ENCODE measurements at places on chromosomes 16 and 17. TPM values are rescaled to one million over a fixed set of nuclear protein-coding genes. Genes with fewer than 3 reads are reported as not detected.
A peak's percentile ranks its signal among the peaks of the same experiment; 100 is the strongest.

ARL5C gene
- not detected for total RNA-seq

DNA sequence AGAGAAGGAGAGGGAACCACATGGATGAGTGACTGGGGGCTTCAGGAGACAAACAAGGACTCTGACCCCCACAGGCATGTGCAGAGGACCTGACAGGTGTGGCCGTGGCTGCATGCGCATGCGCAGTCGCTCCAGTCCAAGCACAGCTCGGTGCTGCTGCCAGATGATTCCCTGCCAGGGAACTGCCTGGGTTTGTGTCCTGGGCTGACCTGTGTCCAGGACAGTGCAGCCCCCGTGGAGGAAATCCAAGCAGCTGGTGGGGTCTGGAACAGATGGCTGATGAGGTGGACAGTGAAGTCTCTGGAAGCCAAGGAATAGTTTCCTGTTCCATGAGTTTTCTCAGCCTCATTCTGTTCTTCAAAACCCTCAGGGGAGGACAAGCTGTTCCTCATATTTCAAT lies 27.3 kb downstream of the LASP1 start:
- DNase-seq = no peak

DNA sequence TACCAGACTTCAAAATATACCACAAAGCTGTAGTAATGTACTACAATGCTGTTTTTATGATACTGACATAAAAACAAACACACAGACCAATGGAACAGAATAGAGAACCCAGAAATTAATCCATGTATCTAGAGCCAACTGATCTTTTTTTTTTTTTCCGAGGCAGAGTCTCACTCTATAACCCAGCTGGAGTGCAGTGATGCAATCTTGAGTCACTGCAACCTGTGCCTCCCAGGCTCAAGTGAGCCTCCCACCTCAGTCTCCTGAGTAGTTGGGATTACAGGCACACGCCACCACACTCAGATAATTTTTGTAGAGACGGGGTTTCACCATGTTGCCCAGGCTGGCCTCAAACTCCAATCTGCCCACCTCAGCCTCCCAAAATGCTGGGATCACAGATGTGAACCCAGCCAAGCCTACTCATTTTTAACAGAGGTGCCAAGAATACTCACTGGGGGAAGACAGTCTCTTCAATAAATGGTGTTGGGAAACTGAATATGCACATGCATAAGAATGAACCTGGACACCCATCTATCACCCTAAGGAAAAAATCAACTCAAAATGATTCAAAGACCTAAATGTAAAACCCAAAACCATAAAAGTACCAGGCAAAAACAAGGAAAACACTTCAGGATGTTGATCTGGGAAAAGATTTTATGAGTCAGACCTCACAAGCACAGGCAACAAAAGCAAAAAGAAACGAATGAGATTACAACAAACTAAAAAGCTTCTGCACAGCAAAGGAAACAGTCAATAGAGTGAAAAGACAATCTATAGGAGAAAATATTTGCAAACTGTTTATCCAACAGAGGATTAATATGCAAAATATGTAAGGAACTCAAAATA lies 63.1 kb downstream of the STX8 start:
- DNase-seq = no peak

SRCIN1 gene
- 6.7 TPM for total RNA-seq

DNA sequence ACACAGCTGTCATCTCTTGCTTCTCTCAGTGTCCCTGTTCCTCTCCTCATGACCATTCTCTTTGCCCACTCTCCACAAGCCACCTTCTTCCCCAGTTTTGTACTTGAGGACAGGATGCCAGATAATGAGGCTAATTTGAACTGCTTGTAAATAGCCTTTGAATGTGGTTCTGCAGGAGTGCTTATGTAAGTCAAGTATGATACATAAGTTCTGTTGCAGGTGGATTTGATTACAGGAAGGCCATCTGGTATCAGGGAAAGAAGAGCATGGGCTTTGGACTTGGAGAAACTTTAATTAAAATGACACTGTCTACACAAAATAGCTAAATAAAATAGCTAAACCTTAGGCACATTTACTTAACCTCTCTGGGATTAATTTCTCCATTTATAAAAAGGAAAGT lies 120.2 kb upstream of the HLF start:
- DNase-seq = no peak

- no peak for DNase-seq
Observed at GRCh38 chr16:87602821-87603683, 744 bp downstream of the JPH3 start.

- DNase-seq = peak; percentile 94
Observed at GRCh38 chr17:8226536-8227237, 16.3 kb upstream of the AURKB start.

NSMCE1 gene
- total RNA-seq = 19.3 TPM

GRCh38 chr17:12081720-12082119 lies 61.0 kb downstream of the MAP2K4 start:
- DNase-seq = no peak

ARL4D gene
- 6.4 TPM for total RNA-seq

DNA sequence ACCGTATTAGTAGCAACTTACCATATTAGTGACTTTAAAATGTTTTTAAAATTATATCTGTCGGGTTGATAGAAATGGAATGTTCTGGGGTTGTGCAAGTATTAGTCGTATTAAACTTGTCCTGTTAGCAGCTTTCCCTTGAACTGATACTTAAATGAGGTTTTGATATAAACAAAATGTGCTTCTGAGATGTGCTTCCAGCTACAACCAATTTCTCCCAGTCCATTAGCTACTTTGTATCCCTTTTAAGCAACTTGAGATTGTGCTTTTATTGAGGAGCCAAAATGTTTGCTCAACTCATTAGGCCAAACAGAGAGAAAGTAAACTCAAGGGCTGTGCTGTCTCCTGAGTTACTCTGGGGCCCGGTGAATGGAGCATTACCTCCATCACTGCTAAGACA lies 255.0 kb upstream of the RBFOX1 start:
- no peak for DNase-seq

DNA sequence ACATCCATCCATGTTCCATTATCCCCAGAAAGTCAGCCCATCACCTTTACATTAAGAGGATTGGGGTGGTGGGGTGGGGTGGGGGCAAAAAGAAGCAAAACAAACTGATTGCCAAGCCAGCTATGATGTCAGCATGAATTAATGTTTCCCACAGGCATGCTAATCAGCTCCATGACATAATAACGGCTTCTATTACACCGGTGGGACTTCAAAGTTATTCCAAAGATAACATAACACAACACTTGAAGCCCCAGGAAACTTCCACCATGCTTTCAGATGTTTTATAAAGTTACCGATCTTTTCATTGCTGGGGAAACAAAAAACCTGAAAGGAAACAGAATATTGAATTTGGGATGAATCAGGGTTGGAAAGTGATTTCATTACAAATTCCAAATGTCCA lies 155.9 kb upstream of the IRX5 start:
- no peak for DNase-seq

DNA sequence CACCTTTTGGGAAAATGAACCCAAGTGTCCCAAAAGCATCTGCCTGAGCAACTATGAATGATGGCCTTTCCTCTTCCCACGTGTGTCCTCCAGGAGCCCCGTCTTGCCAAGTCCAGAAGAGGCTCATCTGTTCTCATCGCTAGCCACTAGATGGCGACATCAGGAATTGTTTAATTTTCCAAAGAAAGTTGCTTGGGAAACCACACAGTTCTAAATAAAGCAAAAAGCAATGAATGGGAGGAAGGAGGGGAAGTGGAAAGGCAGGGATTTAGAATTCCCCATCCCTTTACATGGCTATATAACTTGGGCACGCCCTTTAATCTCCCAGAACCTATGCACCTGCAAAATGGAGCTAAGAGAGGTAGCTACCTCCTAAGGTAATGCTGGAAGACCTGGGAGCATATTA lies 9.0 kb upstream of the CDH5 start:
- DNase-seq = peak; percentile 62

DNA sequence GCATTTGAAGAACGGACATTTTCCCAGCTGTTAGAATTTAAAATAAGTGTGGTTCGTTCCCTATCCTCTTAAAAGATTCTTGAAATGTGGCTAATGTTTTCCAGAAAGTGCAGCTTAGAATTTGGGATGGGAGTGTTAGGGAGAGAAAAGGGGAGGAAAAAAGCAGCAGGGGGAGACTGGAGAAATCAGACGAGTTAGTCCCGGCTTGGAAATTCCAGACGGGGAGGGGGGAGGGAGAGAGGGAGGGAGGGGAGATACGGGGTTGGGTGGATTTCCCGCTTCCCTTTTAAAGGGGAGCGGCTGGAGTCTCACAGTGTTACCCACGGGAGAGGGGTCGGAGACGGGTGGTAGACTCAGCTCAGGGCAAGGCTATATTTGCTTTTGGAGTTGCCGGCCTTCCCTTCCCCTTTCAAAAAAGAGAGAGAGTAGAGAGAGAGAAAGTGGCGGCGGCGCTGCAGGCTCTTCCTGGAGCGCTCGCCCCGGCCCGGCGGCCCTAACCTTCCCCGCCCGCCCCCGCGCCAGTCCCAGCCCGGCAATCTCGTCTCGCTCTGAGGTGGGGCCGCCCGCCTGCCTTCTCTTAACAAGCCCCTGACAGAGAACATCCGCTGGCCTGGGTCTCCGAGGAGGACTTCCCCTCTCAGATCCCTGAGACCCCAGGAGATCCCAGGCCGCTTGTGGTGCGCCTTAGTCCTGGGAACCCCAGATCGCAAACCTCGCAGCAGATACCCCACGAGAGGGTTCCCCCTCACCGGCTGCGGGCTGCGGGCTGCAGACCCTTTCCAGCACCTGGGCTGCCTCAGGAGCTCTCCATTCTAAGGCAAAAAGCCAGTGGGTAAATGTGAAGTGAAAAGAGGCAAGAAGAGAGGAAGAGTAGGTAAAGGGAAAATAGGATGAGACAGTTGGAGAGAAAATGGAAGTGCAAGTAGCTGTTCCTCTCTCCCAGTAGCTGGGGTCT lies 6.6 kb downstream of the IGF2BP1 start:
- peak; percentile 65 for DNase-seq

- no peak for DNase-seq
Observed at GRCh38 chr17:53707566-53707965, 115.2 kb upstream of the KIF2B start.

DNA sequence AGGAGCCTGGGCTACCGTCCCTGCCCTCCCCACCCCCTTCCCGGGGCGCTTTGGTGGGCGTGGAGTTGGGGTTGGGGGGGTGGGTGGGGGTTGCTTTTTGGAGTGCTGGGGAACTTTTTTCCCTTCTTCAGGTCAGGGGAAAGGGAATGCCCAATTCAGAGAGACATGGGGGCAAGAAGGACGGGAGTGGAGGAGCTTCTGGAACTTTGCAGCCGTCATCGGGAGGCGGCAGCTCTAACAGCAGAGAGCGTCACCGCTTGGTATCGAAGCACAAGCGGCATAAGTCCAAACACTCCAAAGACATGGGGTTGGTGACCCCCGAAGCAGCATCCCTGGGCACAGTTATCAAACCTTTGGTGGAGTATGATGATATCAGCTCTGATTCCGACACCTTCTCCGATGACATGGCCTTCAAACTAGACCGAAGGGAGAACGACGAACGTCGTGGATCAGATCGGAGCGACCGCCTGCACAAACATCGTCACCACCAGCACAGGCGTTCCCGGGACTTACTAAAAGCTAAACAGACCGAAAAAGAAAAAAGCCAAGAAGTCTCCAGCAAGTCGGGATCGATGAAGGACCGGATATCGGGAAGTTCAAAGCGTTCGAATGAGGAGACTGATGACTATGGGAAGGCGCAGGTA lies 762 bp downstream of the CDK12 start:
- peak; percentile 41 for DNase-seq

GRCh38 chr17:35377068-35377467 lies 3.6 kb upstream of the SLFN11 start:
- no peak for DNase-seq

KRTAP2-3 gene
- total RNA-seq = not detected
